ENCODE measurements at places on chromosomes 7 and 10.

- no peak for DNase-seq
Observed at GRCh38 chr7:80707318-80707717, 68.9 kb downstream of the CD36 start.

GRCh38 chr7:98816241-98816640 is 53.6 kb downstream of the TMEM130 start:
- DNase-seq: no peak

- DNase-seq: no peak
Observed at GRCh38 chr10:132417257-132417910, 20.4 kb downstream of the PWWP2B start.

- no peak for DNase-seq
Observed at GRCh38 chr10:7193369-7193768, 217.5 kb downstream of the SFMBT2 start.

DNA sequence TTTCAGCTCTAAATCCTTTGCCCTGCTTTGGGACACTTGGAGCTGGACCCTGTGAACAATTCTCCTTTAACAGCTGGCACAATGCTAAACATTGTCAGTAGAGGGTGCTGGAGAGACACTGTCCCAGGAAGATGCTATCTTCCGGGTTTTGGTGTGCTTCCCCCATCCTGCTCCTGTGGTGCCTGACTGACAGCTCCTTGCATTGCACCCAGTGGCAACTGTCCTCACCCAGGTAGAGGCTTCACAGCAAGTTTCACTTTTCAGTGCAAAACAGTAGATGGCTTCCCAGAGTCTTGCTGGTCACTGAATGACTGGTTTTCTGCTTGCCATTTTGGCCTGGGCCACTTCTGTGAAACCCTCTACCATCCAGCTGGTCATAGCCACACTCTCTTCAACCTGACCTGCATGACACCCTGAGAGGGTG is 77.3 kb downstream of the CDC14C start:
- peak; percentile 65 for DNase-seq

GRCh38 chr7:156918635-156919034 is 25.7 kb upstream of the LMBR1 start:
- DNase-seq: no peak

DNA sequence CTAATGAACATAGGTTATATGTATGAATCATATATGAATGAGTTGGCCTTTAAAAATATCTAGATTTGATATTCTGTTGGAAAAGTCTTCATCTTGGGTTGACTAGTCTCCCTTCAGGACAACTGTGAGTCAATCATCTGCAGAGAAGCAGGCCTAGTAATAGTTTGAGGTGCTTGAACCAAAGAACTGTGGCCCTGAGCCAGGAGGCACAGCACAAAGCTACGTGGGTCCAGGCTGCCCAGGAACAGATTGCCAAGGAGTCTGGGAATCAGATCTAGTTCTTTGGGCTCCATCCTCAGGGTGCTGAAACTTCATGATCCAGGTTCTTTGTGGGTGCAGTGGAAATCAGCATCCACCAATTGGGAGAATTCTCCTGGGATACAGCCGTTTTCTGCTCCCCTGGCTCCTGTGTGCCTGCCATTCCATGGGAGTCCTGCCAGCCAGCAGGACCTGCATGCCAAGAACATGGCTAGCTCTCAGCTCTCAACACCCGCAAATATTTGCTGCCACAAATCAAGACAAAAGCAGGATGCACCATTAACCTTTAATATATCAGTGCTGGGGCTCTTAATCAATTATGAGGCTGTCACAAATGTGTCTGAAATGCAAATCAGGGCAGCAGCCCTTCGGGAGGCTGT is 709.0 kb downstream of the GRID1 start:
- no peak for DNase-seq

DNA sequence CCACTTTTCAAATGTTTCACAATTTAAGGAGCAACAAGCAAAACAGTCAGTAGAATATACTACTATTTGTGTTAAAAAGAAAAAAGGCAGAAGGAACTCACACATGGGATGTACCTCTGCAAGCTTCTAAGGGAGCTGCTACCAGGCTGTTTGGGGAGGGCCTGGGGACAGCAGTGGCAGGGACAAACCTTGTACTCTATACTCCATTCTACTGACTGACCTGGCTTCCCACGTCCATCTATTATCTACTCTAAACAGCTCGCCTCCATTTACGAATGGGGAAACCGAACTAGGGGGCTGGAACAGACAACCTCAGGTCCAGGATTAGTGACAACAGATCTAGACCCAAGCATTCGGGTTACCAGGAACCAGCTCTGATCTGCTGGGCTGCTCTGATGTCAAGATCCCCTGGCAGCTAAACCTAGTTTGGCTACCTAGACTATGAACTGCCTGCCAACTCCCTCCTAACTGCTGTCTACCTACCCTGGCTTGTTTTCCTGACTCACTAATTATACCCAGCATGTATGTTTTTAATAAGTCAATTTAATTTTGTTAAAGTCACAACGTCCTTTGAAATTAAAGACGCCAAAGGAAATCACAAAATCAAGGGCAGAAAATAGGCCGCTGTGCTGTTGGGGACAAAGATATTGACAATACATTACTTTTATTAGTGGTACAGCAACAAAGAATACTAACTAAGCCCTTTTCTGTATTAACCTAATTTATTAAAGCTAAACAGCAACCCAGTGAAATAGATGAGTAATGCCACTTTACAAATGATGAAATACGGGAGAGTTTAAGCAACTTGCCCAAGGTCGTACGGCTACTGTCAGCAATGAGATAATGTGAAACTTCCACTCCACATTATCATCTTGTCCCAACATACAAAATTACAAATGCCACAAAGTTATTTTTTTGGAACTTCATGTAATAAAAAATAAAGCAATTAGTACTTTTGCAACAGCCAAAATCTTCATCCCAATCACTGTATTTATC is 5.3 kb downstream of the PSAP start:
- DNase-seq: peak; percentile 63

DNA sequence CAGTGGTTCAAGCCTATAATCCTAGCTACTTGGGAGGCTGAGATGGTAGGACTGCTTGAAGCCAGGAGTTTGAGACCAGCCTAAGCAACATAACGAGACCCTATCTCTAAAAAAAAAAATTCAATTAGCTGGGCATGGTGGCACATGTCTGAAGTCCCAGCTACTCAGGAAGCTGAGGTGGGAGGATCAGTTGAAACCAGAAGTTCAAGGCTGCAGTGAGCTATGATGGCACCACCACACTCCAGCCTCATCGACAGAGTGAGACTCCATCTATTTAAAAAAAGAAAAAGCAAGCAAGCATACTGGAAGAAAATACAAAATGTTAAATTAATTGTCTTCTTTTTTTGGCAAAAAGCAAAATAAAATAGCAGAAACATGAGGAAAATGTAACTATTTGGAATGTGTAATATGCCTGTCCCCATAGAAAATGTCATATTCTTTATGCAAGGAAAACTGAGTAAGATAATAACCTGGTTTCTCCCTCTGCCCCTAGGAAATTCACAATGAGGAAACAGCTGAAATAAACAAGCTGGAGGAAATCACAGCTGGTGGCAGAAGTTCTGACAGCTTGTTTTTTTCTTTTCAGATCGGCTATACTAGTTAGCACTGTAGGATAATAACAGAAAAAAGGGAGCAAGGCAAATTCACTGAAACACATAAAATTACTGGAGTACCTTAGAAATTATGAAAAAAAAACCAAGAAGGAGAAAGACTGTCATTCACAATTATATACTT is 48.5 kb downstream of the HERPUD2 start:
- DNase-seq: peak; percentile 16

- no peak for DNase-seq
Observed at GRCh38 chr7:16202303-16202702, 219.0 kb downstream of the CRPPA start.

Measured in suppressor macrophage (primary cell).